ENCODE measurements at places on chromosomes 7 and 10. TPM values are rescaled to one million over a fixed set of nuclear protein-coding genes. Genes with fewer than 3 reads are reported as not detected.
A peak's percentile ranks its signal among the peaks of the same experiment; 100 is the strongest.

DNA sequence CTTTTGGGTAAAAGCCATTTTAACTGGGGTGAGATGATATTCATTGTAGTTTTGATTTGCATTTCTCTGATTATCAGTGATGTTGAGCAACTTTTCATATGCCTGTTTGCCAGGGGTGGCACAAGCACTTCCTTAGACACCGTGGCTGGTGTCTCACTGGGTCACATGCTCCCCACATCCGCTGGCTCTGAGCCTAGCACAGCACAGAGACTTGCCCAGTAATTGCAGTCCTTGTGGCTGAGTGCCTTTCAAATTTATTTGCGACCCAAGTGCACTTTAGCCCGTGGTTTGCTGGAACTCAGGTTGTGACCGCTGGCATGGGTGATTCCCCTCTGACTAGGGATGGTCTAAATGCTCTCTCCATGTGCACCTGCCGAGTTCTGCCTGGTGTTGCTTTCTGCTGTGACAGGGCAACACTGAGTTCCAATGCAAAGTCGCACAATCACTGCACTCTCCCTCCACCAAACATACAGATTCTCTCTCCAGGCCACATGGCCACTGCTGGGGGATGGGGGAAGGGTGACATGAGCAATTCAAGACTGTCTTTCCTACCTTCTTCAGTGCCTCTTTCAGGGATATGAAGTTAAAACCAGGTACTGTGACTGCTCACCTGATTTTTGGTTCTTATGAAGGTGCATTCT, 66.5 kb downstream of the ZNF277 start:
- DNase-seq, result no peak

GRCh38 chr7:101255796-101256195, 10.9 kb upstream of the FIS1 start:
- DNase-seq, result no peak

Gene EFCAB10
- polyA plus RNA-seq, result not detected

DNA sequence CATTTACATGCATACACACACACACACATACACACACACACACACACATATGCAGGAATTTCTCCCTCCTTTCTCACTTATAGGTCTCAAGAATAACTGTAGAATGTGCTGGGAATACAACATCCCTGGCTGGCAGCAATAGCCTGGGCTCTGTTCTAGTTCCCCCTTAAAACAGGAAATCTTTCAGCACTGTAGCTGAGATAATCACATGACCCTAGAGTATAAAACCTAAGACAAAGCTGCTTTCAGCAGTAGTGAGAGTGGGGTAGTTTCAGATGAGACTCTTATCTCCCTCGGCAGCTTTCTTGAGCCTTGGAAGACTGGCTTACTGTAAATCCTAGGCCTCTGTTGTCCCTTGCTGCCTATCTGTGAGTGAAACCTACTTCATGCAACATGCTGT, 137.4 kb upstream of the AKR1E2 start:
- DNase-seq, result no peak

Gene MMS19
- polyA plus RNA-seq, result 80.2 TPM

GRCh38 chr7:76257973-76258372, 44.5 kb upstream of the HSPB1 start:
- no peak for DNase-seq

DNA sequence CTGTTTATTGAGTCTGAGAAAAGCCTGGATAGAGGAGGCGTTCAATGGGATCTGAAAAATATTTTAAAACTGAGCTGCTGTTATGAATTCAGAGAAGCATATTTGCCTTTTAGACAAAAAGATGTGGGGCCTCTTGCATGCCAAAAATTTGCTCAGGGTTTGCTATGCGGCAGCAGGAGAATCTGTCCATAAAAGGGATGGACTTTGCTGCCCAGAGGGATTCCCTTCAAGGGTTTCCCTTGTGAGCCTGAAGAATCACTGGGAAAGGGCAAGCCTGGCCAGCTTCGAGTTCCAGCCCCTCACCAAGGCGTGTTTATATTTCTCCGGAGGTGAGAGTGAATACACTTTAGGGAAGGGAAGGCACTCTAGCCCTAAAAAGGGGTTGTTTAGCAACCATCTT, 55.5 kb upstream of the CALD1 start:
- DNase-seq, result no peak

DNA sequence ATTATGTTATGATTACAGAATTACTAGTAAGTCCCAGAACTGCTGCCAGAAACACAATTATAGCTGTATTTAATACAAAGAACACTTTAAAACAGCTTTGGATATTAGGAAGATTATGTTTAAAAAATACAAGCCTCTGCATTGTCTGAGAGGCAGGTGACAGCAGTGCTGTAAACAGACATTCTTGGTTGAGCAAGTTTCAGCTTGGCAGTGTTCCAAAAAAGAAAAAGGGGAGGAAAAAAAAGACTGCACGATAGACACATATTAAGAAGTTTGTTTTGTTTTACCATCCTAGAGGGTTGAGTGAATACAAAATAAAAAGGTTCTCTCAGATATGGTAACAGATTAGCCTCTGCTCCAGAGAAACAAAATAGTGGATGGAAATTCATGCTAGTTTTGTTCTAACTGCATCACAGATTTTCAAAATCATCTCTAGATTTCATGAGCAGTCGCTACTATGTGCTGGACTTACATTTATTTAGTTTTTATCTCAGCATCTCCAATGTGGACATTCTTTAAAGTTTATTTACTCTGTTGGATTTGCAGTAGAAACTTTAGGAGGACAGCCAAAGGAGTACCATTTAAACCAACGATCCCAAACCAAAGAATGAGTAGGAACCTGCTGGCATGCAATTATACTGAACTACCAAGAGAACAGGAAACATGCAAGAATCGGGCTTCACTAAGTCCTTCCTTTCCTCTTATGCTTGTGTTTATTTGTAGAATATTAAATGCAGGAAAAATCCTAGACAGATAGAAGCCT, 9.0 kb downstream of the FAM204A start:
- no peak for DNase-seq

DNA sequence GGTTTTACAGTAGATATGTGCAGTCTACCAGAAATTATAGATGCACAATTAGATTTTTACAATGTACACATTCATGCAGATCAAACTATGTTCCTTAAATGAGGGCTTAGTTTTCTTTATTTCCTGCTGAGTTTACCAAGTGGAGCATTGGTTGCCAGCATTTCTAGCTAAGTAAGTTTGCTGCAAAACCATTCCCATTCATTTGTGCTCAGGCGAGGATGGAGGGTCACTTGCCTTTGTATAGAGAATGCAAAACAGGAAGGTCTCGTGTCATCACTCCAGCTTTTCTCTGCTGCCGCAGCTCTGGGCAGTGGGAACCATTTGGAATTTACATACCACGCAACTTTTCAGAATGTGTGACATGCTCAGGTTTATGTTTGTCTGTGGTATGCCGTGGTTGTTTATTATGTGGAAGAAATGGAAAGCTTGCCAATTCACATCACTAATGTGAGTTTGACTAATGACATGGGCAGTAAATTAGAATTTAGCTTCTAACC, 198.6 kb downstream of the TRIL start:
- DNase-seq, result no peak

DNA sequence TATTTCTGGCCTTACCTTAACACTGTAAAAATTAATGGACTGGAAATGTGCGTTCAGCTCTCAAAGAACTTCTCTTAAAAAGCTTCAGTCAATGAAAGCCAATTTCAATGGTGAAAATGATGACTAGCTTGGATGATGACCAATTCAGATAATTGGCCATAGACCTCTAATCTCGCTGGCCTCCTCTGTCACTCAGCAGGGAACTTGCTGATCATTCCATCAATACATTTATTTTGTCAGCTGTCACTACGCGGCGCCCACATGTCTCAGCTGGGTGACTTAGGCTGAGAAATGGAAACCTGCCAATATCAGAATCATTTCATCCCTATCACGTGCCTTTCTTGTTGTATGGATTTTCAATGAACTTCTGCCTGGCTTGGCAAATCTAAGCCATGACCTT, 673.0 kb upstream of the AUTS2 start:
- DNase-seq, result no peak

DNA sequence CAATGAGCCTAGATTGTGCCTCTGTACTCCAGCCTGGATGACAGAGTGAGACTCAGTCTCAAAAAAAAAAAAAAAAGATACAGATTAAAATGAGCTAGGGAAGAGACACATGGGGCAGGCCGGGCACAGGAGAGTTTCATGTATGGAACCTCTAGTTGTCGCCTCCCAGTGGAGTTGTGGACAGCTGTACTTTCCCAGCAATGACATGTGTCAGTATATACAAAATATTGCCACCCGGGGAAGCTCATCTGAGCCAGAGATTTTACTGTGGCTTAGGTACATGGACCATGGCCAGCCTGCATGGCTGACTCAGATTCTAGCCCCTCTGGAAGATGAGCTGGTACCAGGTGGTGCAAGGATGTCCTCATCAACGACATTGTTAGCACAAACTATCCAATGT, 87.4 kb downstream of the COL26A1 start:
- no peak for DNase-seq

- DNase-seq, result no peak
These were observed 9.6 kb upstream of the AKR1B1 start for GRCh38 chr7:134468475-134468874.

DNA sequence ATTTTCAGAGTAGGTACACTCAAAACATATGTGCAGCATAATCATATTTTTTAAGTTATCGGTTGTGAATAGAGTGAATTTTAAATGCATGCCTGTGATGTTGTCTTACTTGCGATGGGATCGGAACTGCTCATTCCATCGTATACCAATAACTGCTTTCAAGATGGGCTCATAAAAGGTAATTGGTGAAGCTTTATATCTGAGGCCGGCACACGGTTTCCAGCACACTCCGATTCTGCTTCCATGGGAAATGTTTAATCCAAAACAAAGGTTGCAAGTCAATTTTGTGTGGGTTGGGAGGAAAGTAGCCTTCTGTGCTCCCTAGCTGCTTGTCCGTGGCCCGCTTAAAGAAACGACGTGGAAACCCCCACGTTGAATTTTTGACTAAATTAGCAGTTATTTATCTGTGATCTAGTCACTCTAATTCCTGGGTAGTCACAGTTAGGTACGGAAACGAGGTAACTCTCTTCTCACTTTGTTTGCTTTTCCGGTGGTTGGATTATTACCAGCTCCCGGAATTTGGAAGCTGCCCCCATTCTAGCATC, 10.1 kb upstream of the CELF2 start:
- no peak for DNase-seq

- DNase-seq, result no peak
These were observed 142.2 kb downstream of the TRIL start for GRCh38 chr7:28815928-28816373.

GRCh38 chr7:35839860-35840854, 39.3 kb downstream of the SEPTIN7 start:
- peak; percentile 18 for DNase-seq

GRCh38 chr10:72044417-72045041, 43.8 kb downstream of the SPOCK2 start:
- no peak for DNase-seq

- no peak for DNase-seq
These were observed 206.9 kb downstream of the PTEN start for GRCh38 chr10:88070080-88070880.

Gene CFAP46
- 2.7 TPM for polyA plus RNA-seq

GRCh38 chr7:106193661-106194060, 81.5 kb upstream of the SYPL1 start:
- no peak for DNase-seq

- no peak for DNase-seq
These were observed 102.3 kb downstream of the JAZF1 start for GRCh38 chr7:28078036-28078901.

DNA sequence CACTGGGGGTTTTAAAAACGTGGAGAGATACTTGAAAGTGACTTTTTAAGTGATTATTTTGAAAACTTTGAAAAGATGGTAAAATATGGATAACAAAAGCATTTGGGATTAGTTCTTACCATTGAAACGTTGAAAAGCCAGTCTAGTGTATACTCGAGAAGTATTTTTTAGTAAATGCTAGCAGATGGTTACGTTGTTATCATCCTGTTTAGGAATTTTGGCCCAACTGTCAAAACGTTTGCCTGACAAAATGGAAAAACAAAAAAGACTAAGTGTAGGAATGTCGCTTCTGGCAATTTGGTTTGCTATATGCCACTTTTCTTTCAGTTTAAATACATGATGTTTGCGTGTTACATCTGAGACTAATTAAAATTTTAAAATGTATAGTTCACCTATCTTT, 1.2 kb downstream of the RBM33 start:
- no peak for DNase-seq

DNA sequence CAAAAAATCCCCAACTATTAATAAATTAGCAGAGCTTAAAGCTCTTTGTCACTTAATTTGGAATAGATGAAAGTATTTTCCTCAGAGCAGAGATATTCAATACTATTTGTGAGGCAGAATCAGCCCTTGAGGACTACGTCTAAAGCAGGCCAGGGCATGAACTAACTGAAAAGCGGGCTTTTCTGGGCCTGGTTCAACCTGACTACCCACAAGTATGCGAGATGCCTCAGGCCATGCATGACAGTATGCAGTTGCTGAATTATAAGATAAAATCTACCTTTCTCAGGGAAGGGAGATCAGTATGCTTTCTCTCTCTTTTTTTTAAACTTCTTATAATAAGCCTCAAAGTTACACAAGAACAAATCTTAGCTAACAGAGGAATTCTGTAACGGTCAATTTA, 20.1 kb downstream of the TMEM168 start:
- DNase-seq, result no peak

DNA sequence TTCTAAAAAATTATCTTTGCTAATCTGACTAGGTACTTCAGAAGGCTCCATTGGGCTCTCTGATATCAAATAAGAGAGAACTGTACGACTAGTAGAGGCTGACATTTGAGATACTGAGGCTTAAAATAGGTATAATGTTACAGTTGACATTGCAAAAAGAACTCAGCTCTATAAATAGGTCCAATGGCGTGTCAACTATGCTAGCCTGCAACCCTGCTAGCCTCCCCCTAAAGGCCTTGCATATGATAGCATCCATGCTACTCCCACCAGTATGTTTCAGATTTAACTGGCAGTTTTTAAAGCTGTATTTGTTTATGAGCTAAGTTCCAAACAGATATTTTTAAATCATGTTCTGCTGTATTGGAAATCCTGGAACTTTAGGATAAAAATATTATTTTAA, at the start of gene PPP1R3A:
PPP1R3A (minus strand) TSS at position 64 of the 400 bp plus-strand sequence; CDS start at position 51, 13 bp downstream.
- DNase-seq, result no peak

DNA sequence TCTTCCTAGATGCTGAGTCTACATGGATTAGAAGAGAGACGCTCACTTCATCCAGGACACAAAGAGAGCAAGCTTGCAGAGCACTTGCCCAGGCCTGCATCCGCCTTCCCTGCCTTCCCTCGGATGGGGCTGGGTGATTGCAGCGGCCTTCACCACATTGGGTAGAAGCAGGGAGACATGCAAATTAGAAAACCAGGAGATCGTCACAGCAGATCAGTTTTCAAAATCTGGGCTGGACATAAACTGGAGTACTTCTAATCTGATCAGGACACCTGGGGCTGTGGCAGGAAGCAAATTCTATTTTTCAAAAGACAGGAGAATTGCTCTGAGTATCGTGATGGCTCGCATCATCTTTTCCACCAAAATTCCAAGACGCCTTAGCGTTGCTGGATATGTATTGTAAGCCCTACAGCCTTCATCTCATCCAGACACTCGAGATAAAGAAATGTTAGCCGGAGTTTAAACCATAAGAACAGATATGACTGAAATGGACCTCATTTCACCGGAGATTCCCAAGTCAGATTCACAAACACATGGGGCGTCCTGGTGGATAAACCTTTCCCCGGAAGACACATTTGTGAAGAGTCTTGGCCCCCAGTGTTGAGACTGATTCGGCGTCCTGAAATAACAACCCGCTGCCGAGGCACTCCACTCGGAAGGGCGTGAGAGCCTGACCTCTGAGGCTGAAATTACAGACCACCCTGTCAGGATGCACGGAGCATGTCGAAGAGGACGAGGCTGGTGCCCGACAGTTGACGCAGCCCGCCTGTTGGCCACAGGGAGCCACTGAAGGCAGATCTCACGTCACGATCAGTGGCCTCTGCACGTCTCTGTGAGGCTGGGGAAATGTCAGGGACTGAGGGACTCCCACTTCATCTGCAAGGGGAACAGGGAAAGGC, 91.2 kb upstream of the PARD3 start:
- no peak for DNase-seq
